ENCODE measurements at places on chromosomes 4 and X.

DNA sequence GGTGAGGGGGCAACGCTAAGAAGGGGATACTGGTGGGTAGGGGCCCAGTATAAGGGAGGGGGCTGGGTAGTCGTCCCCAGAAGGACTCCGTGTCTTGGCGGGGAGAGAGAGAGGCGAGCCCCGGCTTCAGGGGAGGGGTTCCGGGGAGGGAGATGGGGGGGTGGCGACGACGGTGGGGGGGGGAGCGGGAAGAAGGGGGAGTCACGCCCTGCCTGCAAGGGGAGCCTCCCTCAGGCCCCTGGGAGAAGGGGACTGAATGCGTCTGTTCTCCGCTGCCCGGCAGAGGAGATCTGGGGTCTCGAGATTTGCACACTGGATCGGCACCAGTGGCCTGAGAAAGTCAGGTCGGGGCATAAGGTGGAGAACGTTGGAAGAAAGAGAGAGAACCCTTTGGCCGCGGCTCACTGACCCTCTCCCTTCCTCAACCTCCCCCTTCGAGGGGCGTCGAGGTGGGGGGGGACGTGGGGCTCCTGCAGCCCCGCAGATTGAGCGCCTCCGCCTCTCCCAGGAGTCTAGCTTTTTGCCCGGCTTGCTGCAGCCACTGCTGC is 609 bp upstream of the BCORL1 start:
- DNase-seq, result no peak

DNA sequence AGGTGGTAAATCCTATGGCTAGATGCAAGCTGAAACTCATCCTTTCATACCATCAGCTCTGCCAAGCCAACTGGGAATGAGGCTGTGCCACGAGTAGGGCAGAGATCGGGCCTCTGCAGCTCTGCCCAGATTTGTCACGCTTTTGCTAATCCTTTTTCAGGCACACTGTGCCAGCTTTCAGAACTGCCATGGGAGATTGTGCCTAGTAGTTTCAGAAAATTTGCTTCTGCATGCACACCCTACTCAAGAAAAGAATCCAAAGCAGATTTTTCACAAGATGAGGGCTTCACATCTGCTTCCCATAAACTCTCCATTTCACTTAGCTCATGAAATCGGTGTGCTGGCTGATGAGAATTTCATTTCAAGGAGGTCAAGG is 3.3 kb upstream of the ADH7 start:
- no peak for DNase-seq

GRCh38 chr4:32858971-32859370 is 2138.8 kb downstream of the PCDH7 start:
- no peak for DNase-seq

DNA sequence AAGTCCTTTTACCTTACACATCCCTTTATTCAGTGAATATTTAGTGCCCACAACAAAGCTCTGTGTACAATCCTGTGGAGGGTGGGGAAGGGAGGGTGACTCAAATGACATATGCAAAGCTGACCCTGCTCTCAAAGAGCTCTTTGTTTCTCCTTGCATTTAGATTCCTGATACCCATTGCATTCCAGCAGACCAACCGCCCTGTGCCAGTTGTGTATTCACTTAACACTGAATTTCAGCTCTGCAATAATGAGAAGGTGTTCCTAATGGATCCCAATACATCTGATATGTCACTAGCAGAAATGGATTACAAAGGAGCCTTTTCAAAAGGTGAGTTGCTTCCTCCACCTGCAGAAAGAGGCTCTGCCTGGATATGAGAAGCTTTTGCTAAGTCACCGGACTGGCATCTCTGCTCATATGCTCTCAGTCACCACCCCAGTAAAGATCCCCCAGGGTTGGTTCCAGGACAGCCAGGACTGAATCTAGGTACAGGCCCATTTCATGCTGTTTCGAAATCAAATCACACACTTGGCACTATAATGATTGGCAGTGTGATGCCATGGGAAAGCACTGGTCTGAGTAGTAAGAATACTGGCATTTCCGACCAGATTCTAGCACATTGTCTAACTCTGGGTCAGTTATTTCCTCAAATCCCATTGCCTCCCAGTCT is 17.1 kb upstream of the ANXA3 start:
- DNase-seq, result no peak

DNA sequence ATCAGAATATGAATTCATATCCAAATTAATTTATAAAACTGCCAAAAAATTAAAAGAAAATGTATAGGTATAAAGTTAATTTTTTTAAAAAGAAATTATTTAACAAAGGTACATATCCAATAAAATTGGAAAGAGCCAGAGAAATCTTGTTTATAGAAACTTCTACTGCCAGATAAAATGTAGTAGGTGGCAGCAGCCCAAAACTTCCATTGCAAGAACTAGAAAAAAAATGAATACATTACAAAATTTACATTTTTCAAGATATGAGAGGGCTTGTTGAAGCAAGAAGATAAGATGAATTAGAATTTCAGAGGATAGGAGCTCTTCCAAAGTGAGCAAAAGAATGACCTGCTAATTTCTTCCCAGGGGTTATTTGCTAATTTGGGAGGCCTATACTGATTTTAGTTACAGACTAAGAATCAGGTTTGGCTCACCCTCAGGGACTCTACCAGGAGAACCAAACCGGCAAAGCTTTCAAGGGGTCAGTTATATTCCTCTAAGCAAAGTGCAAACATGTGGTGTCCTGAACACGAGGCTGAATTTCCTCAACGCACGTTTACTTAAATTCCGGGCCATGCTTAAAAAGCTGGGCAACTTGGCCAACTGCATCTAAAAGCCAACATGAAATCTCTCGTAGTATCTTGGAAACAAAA is 17.5 kb downstream of the ANKRD50 start:
- DNase-seq, result no peak

- no peak for DNase-seq
Measured at GRCh38 chr4:37758226-37758625, 68.3 kb upstream of the PGM2 start.

GRCh38 chrX:103688946-103689345 is 2.4 kb upstream of the MORF4L2 start:
- DNase-seq, result no peak

GRCh38 chrX:37488323-37488722 is 83.1 kb upstream of the LANCL3 start:
- no peak for DNase-seq

- DNase-seq, result no peak
Measured at GRCh38 chr4:94934201-94934600, 176.4 kb downstream of the BMPR1B start.

DNA sequence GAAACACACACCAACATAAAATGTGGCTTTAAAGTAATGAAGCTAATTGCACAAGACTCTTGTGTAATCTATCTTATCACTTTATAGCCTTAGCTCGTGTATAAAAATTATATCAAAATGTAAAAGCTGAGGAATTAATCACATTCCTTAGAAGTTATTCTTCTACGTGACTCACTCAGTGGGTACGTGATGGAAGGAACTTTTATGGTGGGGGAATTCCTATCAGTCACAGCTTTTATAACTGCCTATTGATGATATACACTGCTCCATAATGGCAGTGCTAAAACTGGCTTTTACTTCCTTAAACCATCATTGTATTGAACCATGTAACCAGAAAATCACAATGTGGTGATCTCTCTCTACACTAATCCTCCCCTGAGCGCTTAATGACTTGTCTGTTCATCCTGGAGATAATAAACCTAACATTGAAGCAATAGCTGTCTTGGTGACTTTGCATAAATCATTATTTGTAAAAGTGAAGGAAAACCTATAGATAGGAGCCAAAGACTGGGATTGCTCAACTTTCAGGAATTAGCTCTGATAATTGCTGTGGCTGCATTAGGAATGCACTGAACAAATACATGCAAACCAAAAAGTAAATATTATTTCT is 276.7 kb downstream of the GBA3 start:
- DNase-seq, result no peak

GRCh38 chrX:49266523-49267445 is 2.3 kb upstream of the FOXP3 start:
- no peak for DNase-seq

DNA sequence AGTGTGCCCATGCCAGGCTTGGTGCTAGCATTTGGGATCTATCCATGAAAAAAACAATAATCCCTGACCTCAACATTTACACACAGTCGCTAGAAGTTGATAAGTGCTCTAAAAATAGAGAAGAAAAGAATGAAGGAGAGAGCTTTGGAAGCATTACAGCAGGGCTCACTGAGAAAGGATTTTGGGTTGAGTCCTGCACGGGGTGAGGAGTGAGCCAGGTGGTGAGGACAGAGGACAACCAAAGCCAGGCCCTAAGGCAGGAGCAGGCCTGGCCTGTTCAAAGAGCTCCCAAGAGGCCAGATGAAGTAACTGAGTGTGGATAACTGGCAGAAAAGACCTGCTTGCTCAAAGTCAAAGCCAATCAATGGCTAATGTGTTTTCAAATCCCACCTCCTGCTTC is 20.7 kb upstream of the PROM1 start:
- DNase-seq, result no peak

DNA sequence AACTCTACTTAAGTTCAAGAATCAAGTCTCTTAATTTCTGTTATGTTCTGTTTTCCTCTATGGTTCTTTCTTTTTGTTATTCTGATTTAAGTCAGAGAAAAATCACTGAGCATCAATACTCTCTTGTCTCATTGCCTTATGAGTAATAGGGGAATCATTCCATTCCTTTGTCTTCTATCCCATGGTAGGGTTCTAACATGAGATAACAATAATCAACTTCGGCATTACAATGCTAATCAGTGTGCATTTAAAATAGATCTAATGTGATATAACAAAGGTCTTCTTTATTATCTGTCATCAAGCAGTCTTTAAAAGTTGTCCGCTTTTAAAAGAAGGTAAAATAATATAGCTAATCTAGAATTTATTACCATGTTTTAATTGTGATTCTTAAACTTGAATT is 446.9 kb downstream of the IL15 start:
- no peak for DNase-seq

DNA sequence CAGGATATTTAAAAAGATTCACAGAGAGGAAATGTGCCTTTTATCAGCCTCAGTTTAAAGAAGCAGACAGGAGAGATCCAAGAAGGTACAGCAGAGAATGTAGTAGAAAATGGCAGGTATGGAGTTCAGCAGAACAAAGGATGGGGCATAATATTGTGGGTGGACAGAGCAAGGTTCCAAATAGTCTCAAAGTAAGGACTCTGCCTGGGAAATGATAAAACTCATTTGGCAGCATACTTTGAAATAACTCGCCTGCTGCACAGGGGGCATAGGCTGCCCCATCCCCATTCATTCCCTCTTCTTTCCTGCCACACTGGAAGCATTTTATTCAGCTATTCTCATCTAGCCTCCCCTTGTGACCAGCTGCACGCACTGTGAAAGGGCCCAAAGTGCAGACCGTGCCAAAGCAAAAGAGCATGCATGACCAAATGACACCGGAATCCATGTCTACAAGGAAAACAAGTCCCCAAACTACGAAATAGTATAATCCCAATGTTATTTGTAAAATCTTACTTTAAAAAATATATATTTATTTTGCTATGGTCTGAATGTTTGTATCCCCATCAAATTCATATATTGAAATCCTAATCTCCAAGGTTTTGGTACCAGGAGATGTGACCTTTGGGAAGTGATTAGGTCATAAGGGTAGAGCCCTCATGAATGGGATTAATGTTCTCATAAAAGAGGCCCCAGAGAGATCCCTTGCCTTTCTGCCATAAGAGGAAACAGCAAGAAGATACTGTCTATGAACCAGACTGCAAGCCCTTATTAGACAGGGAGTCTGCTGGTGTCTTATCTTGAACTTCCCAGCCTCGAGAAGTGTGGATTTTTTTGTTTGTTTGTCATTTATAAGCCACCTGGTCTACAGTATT is 77.4 kb upstream of the PRSS48 start:
- DNase-seq, result no peak

DNA sequence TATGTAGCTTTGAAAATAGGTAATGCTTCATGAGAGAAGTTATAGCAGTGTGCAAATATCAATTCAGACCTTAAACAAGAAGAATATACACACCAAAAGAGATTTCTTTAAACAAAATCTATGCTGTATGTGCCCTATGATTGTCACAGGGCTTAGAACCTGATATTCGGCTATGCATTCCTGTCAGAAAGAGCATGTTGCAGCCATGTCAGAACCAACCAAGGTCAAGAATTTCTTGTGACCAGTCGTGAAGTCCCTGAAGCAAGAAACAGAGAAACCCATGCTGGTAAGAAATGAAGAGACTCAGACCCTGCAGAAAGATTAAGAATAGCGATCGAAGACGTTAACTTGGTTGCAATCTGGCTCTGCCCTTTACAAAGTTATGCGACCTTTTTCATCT is 210.3 kb upstream of the SPIN4 start:
- no peak for DNase-seq

- no peak for DNase-seq
Measured at GRCh38 chr4:140648716-140649308, 80.1 kb upstream of the UCP1 start.

- DNase-seq, result no peak
Measured at GRCh38 chr4:48388525-48389154, 47.3 kb downstream of the SLAIN2 start.

GRCh38 chr4:16206848-16207247 is 19.4 kb downstream of the TAPT1 start:
- DNase-seq, result no peak

DNA sequence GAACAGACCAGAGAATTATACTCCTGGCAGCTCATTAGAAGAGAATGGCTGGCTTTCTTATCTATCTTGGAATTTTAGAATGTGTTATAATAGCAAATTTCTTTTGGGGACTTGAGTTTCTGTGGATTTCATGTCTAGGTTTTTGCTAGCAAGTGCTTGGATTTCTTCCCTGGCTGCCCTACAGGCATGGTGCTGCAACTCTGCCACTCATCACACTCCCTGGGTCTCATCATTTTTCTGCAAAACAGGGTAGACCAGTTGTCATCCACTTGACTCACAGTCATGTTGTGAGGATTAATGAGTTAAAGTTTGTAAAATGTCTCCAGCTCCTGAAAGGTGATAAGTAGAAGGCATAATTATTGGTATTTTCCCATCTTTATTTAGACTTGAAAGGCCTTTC is 60.7 kb upstream of the LCORL start:
- DNase-seq, result no peak

GRCh38 chr4:94976371-94977011 is 218.7 kb downstream of the BMPR1B start:
- no peak for DNase-seq

DNA sequence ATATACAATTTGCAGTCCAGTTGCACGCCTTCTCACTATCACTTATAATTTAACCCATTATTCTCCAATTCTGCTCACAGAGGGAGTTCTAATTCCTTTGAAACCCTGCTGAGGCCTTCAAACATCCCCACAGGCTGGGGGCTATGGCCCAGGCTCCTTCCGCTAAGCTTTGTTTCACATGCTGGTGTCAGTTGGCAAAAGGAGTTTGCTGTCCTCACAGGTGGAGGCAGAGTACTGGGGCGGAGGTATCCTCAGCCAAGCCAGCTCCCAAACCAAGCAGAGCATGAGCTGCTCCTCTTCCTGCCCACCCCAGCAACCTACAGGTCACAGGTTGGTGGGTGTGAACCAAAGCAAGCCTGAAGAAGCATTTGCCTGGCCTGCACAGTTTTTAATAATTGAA is 21.5 kb downstream of the BTC start:
- DNase-seq, result no peak

DNA sequence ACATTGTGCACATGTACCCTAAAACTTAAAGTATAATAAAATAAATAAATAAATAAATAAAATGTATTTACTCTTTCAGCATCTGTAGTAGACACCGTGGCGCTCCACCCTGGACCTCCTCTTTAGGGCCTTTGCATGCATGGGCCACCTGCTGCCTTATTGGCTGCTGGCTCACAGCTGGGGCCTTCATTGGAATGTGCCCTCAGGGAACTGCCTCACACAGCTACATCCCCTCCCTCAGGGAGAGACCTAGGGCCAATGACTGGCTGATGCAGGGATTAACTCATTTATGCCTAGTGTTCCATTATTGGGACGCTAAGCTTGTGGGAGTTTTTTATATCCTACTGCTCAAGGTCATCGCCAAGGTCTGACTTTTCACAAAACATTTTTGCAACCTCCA is 302.9 kb upstream of the FTHL17 start:
- no peak for DNase-seq

Measured in LNCaP clone FGC (cell line).